ENCODE measurements at places on chromosomes 2 and 18.

DNA sequence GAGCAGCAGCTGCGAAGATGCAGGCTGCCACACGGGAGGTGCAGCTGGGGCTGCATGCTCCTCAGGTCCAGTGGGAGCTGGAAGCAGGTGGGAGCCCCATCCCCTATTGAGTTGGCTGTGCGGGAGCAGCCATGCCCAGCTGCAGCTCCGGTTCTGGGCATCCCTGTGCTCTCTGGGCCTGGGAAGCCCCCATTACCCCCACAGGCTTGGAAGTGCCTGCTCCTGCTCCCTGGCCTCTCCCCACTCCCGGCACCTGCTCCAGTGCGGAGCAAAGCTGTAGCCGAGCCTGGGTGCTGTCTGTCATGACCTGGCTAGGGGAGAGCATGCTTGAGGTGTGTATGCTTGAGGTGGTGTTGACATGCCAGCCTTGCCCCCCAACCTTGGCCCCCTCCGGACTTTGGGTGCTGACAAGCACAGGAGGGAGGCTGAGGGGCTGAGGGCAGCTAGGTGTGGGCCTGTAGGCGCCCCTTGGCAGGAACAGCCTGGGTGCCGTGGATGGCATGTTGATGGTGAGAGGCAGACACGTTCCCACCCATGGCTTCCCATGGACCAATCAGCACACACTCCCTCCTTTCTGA lies 21.5 kb downstream of the ANKRD29 start:
- ATAC-seq, result no peak

DNA sequence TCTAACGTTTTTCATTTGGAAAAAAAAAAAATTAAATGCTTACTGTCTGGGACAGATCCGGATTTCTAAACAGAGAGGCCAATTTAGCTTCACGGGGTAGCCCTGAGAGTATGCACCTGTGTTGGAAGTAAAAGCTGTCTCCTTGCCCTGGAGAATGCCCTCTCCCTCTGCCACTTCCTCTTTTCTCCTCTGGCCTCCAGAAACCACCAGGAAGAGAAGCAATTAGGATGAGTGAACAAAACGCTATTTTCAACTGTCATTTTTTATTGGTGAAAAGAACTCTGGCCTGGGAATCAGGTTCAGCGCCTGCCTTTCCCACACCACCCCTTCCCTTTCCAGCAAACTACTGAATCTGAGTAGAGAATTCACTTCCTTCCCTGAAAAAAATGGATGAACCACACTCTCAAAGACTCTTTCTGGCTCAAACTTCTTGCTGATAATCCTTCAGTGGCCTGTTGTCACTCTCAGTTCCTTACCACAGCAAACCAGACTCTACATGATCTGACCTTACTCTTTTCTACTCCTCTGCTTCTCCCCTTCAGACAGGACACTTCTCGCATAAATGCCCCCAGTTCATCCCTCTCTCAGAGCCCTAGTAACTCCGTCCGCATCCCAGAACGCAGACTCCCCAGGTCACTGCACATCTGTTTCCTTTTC lies 29.8 kb downstream of the KLF7 start:
- ATAC-seq, result no peak

GRCh38 chr18:77967791-77968190 lies 718.1 kb downstream of the GALR1 start:
- ATAC-seq, result no peak

- no peak for ATAC-seq
Observed at GRCh38 chr2:183260527-183260926, 136.3 kb downstream of the NUP35 start.

GRCh38 chr2:85246348-85246747 lies 81.4 kb downstream of the TGOLN2 start:
- ATAC-seq, result no peak

- no peak for ATAC-seq
Observed at GRCh38 chr2:66813525-66813924, 378.6 kb downstream of the MEIS1 start.

DNA sequence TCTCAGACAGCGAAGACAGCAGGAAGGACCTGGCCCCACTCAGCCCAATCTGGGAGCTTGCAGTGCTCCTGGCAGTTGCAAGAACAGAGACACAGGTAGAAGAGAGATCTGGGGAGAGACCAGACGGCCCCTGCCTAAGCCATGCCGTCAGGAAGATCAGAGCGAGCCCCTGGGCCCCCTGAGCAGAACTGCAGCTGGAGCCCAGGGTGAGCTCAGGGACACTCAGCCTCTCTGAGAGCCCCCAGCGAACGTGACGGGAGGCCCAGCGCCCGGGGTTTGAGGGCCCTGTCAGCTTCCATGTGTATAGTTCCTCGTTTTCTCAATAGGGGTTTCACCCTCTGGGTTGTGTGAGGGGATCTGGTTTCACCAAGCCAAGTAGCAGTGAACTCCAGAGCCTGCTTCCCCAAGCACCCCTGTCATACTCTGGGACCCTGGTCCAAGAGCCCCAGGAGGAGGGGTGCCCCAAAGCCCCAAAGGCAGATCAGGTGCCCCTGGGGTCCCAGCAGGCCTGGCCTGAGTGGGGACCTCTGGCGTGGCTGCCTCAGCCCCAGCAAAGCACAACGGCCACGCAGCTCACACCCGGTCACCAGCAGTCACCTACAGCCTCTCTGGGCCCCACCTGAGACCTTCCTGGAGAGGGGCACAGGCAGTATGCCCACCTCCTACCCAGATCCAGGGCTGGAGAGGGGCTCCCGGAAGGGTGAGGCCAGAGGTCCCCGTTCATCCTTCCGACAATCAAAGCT lies 431.3 kb upstream of the MYT1L start:
- ATAC-seq, result no peak

- no peak for ATAC-seq
Observed at GRCh38 chr2:29796446-29796845, 124.9 kb downstream of the ALK start.

GRCh38 chr2:148813603-148814065 lies 61.4 kb upstream of the KIF5C start:
- ATAC-seq, result no peak

DNA sequence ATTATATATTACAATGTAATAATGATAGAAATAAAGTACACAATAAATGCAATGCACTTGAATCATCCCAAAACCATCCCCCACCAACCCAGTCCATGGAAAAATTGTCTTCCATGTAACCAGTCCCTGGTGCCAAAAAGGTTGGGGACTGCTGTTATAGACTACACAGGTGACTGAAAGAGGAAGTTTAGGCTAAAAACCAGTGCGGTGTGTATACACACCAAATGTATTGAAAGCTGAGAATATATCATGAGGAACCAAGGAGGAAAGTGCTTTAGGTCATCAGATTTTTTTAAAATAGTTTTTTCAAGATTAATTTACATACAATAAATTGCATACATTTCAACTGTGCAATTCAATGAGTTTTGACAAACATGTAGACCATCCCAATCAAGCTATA lies 20.5 kb upstream of the C1D start:
- no peak for ATAC-seq

DNA sequence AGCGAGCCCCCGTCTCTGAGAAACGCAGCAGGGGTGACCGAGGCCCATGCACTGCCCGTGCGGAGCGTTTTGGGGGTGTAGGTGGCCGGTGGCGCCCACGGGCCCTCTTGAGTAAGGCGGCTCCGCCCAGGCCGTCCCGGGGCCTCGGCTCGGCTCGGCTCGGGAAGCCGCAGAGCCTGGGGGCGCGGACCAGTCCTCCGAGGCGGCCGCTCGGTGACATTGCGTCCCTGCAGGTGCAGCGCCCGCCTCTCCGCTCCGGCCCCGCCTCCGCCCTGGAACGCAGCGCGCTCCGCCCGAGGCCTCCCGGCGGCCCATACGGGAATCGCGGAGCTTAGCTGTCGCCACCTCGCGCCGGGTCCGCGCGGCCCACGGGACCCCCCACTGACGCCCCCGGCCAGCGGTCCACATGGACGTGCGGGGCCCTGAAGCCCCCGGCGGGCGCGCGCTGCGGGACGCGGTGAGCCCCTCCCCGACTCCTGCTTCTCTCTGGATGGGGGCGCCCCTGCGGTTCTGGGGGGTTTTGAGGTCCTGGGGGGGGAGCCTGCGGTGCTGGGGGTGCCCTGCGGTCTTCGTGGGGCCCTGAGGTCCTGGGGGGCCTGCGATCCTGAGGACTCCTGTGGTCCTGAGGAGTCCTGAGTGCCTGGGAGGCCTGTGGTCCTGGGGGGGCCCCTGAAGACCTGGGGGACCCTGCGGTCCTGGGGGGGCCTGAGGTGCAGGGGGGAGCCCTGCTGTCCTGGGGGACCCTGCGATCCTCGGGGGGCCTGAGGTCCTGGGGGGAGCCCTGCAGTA lies at the start of gene HSBP1L1:
Gene HSBP1L1, plus strand, starts transcription at position 314 of the 789 bp plus-strand sequence. Its CDS starts 93 bp downstream, at position 407.
- peak; percentile 73 for ATAC-seq

Measured in esophagus mucosa (tissue), 1 donor.